Naive thymus-derived CD8-positive, alpha-beta T cell (primary cell): ENCODE measurements at places on chromosomes 5 and 9. TPM values are rescaled to one million over a fixed set of nuclear protein-coding genes. Genes with fewer than 3 reads are reported as not detected.

The ISL1 gene
- not detected for total RNA-seq

The SPINK1 gene
- total RNA-seq = not detected

The NR2F1 gene
- total RNA-seq = not detected

- H3K4me3 ChIP-seq = no peak overlapping the region
- no peaks in the 10 kb centered on the region for H3K4me1 ChIP-seq
- no peak for DNase-seq
- H3K27ac ChIP-seq = no peak overlapping the region
- H3K36me3 ChIP-seq = peaks cover 6% of the 10 kb centered on the region
These were observed 462.5 kb downstream of the SPOCK1 start for GRCh38 chr5:137036640-137037039.

The SPATA31A3 gene
- total RNA-seq = not detected

The C7 gene
- not detected for total RNA-seq

DNA sequence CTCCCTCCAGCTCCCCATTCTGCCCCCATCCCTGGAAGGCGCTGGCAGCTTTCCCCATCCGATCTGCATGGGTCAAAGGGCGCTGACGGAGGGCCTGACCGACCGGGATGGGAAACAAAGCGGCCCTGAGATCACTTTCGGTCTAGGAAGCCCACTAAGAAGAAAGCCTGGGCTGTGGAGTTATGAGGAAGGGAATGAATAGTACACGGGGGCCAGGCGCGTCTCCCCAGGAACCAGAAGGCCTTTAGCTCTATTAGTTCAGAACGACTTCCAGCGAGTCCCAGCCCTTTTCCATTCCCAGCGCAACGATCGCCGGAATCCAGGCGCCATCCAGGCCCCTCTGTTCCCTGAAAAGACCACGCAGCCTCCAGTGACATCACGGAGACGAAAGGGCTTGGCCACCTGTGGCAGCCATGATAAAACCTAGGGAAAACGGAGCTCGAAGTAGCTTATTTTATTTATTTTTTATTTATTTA is 70.1 kb upstream of the CCDC180 start:
- H3K4me3 ChIP-seq = peak overlapping the region; percentile 93
- H3K4me1 ChIP-seq = peaks cover 16% of the 10 kb centered on the region
- no peak for DNase-seq

DNA sequence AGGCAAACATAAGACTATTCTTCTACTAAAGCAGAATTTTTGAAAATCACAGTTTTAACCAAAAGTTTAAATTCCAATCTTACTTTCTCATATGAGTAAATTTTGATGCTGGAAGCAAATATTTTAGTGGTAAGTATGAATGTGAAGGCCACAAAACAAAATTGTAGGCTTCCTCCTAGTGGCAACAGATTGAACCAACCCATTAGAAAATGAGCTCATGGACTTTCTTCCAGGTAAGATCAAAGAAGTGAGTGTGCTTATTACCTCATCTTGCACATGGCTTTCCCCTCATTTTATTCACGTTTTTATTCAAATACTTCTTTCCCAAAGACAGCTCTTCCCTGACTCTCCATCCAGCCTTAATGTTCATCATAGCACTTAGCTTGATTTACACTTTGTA is 16.5 kb upstream of the RLN2 start:
- peaks cover 19% of the 10 kb centered on the region for H3K36me3 ChIP-seq
- DNase-seq = no peak
- H3K4me3 ChIP-seq = no peak overlapping the region
- H3K27ac ChIP-seq = no peak overlapping the region
- H3K4me1 ChIP-seq = peaks cover 30% of the 10 kb centered on the region

- no peak overlapping the region for H3K4me3 ChIP-seq
- H3K4me1 ChIP-seq = no peaks in the 10 kb centered on the region
- peaks cover 10% of the 10 kb centered on the region for H3K36me3 ChIP-seq
- H3K27ac ChIP-seq = no peak overlapping the region
- no peak for DNase-seq
- H3K27me3 ChIP-seq = peaks cover 41% of the 10 kb centered on the region
These were observed 10.0 kb downstream of the TMEM174 start for GRCh38 chr5:73183000-73183399.

GRCh38 chr5:27810458-27810857 is 772.1 kb upstream of the CDH9 start:
- DNase-seq = no peak
- no peaks in the 10 kb centered on the region for H3K36me3 ChIP-seq
- H3K4me1 ChIP-seq = no peaks in the 10 kb centered on the region

GRCh38 chr5:171629628-171630349 is 155.8 kb upstream of the SMIM23 start:
- H3K4me3 ChIP-seq = no peak overlapping the region
- no peak for DNase-seq
- no peak overlapping the region for H3K27ac ChIP-seq
- peaks cover 9% of the 10 kb centered on the region for H3K4me1 ChIP-seq
- peaks cover 15% of the 10 kb centered on the region for H3K27me3 ChIP-seq

GRCh38 chr9:77898864-77899263 is 132.7 kb downstream of the GNAQ start:
- no peak overlapping the region for H3K4me3 ChIP-seq
- H3K36me3 ChIP-seq = peaks cover 36% of the 10 kb centered on the region
- peaks cover 4% of the 10 kb centered on the region for H3K4me1 ChIP-seq
- no peak for DNase-seq
- H3K27me3 ChIP-seq = no peaks in the 10 kb centered on the region
- no peak overlapping the region for H3K27ac ChIP-seq

The FGF1 gene
- not detected for total RNA-seq

DNA sequence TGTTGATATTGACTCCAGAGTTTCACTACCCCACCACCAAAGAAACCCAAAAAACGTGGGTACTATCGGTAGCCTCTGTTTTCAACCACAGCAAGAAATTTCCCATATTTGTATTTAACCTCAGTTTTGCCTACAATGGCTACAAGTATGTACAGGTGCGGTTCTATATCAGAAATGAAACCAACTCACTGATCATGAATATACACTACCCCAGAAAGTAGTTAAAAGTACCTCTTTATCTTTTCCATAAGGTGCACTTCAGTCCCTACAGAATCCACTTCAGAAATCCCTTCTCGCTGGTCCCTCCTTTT is 140.6 kb upstream of the SLC12A2 start:
- H3K4me1 ChIP-seq = no peaks in the 10 kb centered on the region
- no peak overlapping the region for H3K27ac ChIP-seq
- no peak overlapping the region for H3K4me3 ChIP-seq
- no peaks in the 10 kb centered on the region for H3K36me3 ChIP-seq
- DNase-seq = no peak

DNA sequence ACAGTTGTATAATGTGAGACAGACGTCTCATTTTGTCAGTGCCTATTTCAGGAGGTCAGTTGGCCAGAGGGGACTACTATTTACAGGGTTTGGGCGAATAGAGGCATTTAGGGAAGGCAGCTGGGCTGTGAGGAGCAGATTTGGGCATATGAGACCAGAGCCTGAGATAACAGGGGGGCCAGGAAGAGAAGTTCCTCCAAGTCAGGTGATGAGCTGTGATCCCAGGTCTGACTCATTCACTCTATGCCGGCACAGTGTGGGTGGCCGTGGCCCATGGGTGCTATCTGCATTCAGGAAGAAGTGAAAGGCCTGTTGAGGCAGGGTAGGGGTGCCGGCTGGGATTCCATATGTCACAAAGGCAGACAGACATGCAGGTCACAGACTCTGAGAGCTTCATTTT is 142.8 kb downstream of the PDZD2 start:
- no peaks in the 10 kb centered on the region for H3K27me3 ChIP-seq
- no peak for DNase-seq
- H3K36me3 ChIP-seq = no peaks in the 10 kb centered on the region
- no peak overlapping the region for H3K27ac ChIP-seq
- peaks cover 6% of the 10 kb centered on the region for H3K4me1 ChIP-seq
- no peak overlapping the region for H3K4me3 ChIP-seq

GRCh38 chr9:21558615-21559401 is 76.7 kb upstream of the IFNE start:
- peak overlapping the region; percentile 90 for H3K4me3 ChIP-seq
- H3K4me1 ChIP-seq = peaks cover 18% of the 10 kb centered on the region
- peak overlapping the region; percentile 40 for H3K27ac ChIP-seq
- DNase-seq = peak; percentile 1

The ADAMTS12 gene
- 0.05 TPM for total RNA-seq

- no peak overlapping the region for H3K27ac ChIP-seq
- DNase-seq = no peak
- H3K4me3 ChIP-seq = no peak overlapping the region
- H3K36me3 ChIP-seq = no peaks in the 10 kb centered on the region
- no peaks in the 10 kb centered on the region for H3K27me3 ChIP-seq
These were observed 180.4 kb downstream of the DAB2IP start for GRCh38 chr9:121831869-121832268.

DNA sequence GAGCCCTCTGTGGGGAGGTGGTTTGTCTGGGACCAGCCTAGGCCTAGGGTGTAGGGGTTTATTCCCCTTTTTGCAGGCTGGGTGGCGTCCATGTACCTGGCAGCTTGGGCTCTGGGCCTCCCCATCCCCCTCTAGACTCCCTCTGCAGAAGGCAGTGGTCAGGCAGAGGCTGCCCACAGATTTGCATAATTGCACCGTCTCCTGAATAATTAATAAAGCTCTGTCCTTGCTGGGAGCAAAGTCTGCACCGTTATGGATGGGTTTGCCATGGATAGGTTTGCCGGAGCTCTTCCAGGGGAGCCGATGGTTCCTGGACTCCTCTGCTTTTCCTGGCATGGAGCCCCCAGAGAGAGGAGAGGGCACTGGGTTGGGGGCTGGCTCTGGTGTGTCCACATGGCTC is 60.4 kb downstream of the DAB2IP start:
- H3K36me3 ChIP-seq = no peaks in the 10 kb centered on the region
- no peak for DNase-seq
- no peak overlapping the region for H3K27ac ChIP-seq
- no peak overlapping the region for H3K4me3 ChIP-seq
